HFF-Myc (cell line): ENCODE measurements at places on chromosomes 1 and 21.

DNA sequence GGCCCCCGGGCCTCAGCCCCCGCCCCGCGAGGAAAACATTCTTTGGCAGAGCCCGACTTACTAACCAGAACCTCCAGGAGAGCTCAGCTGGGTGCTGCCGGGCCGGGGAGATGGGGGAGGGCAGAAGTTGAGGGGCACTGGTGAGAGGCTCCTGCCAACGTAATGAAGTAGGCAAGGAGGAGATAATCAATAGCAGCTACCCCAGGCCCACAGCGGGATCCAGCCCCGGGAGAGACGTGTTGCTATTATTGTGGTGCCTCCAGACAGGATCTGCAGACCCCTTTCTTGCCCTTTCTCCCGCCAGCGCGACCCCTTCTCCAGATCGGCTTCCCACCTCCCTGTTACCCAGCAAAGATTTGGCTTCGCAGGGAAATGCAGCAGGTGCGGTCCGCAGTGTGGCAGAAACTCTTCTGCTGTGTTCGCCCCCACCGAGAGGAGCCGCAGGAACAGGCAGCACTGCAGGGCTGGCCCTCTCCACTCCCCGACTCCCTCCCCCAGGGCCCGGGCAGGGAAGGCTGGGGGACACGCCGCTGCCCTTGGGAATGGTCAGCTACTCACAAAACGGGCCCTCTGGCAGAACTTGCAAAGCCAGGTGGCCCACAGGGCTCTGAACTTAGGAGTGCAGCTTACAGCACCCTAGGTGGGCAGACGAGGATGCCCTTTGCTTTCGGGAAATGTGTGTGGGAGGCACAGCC is 1.5 kb upstream of the KCNA2 start:
- no peak for DNase-seq

DNA sequence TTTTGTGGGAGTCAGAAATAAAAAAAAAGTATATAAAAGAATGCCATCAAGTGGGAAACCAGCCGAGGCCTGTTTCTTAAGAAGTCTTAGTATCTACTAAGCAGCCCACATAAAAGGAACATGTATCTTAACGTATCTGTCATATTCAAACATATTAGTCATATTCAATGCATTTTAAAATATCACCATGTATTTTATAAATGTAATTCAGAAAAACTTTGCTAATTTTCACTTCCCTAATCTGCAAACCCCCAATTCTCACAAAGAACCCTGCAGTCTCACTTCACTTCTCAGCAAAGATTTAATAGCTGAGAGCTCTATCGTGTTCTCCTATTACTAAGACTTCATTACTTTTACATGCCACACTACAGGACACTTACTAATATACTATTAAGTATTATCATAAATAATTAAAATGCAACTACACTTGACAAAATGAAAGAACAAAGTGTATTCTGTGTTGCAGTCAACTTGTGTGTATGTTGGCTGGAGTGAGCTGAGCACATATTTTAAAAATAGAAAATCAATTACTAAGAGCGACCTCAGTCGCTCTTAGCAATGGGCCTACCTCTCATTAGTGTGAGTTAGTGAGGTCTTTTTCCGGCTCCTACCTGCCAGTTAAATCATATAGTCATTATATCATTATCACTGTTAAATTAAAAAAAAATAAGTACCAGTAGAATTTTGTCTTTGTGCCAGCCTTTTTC is 484.3 kb downstream of the LMO4 start:
- no peak for DNase-seq

GRCh38 chr1:39733161-39733560 is 5.5 kb upstream of the PPIE start:
- no peak for DNase-seq

DNA sequence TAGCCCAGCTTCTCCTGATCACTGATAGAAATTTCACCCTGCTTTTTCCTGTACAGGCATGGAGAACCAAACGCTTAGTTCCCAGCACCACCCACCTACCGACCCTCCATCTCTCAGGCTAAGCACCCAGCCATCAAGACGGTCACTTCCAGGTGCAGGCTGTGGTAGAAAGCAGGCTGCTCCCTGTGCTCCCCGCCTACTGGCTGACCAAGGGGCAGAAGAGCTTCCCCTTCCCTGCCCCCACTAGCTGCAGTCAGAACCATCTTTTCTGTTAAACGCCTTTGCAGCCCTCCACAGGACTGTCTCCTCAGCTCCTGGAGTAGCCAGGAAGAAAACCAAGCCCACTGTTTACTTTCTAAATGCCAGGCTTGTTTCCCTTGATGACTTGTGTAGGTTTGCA is 23.0 kb downstream of the SPATA46 start:
- no peak for DNase-seq

- no peak for DNase-seq
Measured at GRCh38 chr1:30305519-30305918, 417.9 kb downstream of the MATN1 start.

DNA sequence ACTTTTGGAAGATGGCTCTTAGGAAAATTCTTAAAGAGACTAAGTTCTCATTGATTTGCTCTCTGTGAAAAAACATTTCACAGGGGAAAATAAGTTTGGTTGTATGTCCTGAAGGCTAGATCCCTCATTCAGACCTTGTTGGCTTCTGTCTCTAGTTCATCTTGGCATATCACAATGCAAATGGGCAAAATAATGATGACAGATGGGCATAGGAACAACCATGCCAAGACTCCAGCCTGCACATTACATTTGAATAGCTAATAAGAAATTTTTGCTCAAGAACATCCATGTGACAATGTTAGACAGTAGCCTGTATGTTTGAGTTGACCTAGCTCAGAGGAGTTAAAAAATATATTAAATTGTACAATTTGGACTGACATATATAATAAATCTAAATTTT is 292.9 kb downstream of the PLA2G4A start:
- no peak for DNase-seq

DNA sequence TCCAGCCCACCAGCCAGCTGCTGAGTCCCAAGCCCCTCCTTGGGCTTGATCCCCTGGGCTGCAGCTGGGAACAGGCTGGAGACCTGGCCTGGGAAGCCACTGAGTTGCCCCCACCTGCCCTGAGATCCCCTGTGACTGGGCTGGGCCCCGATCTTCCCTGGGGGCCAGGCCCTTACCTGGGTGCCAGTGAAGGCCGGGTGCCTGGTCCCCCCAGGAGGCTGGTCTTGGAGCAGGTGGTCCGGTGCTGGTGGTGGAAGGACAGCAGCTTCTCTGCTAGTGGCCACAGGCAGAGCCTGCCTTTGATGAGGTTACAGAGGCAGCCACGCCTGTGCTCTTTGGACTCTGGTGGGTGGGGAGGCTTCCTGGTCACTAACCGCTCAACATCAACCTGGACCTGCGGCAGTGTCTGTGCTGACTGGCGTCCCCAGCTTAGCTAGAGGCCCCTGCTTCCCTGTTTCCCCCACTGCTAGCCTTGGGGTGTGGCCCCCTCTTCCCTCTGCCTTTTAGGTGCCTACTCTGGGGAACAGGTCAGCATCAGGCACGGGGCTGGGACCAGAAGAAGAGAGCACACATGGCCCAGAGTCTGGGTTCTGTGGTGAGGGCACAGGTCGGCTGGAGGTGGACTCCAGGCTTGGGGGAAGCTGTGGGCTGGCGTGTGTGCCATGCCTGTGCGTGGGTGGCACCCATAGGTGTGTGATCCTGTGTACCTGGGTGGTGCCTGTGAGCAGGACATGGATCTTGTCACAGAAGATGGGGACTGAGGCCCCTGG is at the start of gene EPS8L3:
Gene EPS8L3, minus strand, starts transcription at position 278 of the 770 bp plus-strand sequence. CDS start 2,174 bp downstream, outside the sequence.
- DNase-seq = no peak

DNA sequence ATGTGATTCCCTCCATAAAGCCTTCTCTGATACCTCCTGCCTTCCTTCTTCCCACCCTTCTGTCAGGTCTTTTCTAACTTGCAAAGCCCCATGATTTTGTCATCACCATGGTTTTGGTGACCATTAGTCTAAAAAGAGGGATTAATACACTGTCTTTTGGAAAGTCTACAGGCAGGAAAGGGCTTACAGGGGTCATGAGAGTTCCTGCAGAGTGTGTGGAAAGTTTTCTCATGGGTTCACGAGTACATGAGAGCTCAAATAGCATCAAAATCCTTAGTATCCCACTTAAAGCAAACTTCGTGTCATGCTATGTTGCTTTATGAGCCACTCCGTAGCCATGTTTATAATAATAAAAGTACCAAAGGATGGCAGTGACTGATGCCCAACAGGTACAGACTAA is 86.6 kb upstream of the BMP8A start:
- DNase-seq = no peak

GRCh38 chr1:94820936-94821335 is 779 bp downstream of the SLC44A3 start:
- no peak for DNase-seq

GRCh38 chr1:218536296-218536986 is 191.3 kb downstream of the TGFB2 start:
- DNase-seq = no peak

DNA sequence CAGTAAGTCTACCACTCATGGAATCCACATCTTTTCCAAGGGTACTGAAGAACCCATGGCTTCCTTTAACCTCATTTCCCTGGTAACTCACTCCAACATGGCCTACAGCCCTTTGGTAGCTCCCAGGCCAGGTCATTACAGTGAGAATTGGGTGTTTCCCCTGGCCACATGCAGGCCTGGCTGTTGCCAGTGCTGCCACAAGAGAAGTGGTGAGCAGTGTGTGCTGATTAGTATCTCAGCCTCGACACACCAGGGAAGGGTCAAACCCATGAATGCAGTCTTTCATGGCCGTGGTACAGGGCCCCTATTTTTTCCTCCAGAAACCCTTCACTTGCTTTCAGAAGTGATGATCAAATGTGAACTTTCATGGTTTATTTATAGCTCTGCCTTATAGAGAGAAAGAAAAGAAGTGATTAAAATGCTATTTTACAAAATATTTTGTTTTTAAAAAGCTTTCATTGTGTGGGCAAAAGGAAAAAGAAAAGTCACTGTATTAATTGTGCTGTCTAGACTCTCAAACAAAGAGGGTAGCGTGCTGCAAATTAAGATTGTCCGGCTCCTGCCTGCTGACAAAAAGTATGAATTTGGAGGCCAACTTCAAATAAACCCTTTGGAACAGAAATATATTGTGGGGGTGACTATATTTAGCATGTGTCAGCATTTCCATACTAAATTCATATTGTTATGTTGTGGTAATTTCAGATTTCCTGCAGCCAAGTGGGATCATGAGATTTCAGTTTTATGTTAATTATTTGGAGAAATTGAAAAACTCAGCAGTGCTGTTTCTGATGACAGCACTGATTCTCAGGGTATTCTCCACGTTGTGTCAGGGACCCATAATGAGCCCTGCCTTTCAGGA is 62.0 kb upstream of the HOOK1 start:
- no peak for DNase-seq

GRCh38 chr1:157575744-157576143 is 22.1 kb downstream of the FCRL4 start:
- DNase-seq = no peak

DNA sequence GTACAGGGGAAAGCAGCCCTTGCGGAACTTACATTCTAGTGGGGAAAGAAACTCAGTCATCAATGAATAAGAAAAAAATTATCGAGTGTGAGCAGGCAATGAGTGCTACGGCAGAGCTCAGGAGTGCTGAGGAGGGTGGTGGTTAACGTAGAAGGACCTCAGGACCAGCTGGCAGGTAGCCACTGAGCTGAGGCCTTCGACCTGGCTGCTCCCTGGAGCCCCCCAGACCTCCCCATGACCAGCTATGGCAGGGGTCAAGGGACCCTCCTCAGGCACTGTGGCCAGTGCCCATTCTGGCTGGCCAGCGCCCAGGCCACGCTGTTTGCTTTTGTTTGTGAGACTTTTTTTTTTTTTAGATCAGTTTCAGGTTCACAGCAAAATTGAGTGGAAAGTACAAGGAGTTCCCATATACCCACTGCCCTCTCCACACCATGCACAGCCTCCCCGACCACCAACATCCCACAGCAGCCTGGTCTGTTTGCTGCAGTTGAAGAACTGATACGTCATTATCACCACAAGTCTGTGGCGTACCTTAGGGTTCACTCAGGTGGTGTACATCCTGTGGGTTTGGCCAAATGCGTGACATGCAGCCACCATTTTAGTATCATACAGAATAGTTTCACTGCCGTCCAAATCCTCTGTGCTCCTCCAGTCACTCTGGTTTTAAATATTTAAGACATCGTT is 11.8 kb upstream of the TTC22 start:
- DNase-seq = no peak

DNA sequence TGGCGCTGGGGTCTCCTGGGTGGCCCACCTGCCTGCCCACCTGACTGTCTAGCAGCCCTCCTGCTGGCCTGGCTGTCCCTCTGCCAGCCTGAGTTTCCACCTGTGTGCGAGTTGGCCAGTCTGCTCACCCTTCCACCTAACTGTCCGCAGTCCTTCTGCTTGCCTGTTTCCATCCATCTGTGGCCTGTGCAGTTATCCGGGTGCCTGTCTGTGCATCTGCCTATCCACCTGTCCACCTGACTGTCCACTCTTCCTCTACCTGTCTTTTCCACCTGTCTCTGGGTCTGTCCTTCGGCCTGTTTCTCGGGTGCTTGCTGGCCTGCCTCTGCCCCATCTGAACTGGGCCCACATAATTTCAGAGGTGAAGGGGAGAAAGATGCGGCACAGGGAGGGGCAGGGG is 1.9 kb downstream of the KCNQ4 start:
- no peak for DNase-seq

DNA sequence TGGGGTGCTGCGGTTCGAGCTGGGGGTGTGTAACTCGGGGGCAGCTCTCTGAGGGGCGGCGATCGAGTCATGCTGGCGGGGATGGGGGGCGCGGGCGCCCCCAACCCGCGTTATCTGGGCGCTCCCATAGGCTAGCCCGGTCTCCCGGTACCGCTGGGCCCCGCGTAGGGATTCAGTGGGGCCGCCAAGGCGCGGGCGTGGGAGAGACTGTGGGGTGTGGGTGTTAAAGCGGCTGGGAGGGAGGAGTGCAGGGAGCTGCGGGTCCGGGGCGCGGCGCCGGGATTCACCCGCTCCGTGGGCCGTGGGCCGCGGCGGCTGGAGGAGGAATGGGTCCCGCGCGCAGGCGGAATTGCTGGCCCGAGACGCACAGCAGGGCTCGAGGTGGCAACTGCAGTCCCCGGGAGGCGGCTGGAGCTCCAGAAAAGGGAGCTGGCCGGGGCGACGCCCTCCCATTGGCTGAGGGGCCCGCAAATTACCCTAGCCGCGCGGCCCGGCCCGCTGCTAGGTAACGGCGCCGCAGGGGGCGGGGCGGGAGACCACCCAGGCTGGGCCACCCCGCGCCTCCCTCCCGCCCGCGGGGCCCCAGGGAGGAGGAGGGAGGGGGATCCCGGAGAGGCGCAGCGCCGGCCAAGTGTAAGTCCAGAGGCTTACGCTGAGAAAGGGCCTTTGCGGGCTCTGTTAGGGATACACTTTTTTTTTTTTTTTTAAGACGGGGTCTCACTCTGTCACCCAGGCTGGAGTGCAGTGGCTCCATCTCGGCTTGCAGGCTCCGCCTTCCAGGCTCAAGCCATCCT is at the start of gene PTCH2:
Gene PTCH2, minus strand, starts transcription at position 392 of the 794 bp plus-strand sequence. Its CDS starts 321 bp downstream, at position 71.
- peak; percentile 12 for DNase-seq

DNA sequence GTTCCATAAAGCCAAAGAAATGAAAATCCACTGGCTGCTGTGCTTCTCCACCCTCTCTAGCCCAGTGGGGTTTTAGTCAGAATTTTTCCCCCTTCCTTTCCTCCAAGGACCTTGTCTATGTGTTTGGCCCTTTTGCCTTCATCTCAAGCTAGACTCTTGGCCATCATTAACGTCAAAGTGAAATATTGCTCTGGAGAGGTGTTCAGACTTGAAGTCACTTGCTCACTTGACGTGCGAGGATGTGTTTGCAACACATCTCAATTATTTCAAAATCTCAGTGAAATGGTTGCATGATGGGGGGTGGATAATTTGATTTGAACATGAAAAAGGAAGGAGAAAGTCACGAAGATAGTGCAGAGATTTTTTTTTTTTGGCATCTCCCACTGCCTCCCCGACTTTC is 13.6 kb downstream of the EVA1C start:
- no peak for DNase-seq
